ENCODE measurements at places on chromosomes 3 and 15.

- DNase-seq = no peak
Measured at GRCh38 chr15:94576889-94577533, 345.6 kb downstream of the MCTP2 start.

DNA sequence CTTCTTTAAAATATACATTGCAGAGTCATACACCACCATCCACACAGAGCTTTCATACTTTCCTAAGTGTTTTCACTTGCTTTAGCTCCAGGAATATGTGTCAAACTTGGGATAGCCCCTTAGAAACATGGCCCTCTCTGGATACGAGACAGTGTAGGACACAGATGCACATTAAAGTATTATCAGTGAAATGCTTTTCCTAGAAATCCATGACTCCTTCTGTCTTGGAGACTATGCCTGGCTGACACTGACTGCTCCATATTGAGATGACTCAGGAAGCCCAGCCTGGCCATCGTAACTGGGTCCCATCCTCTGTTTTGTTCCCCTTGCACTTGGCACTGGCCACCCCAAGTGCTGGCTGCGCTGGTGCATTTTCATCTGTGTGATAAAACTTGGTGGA is 204.8 kb downstream of the PDZRN3 start:
- no peak for DNase-seq

- no peak for DNase-seq
Measured at GRCh38 chr3:150515210-150515609, 31.1 kb downstream of the SERP1 start.

- DNase-seq = no peak
Measured at GRCh38 chr3:163821841-163822240, 1256.5 kb downstream of the SI start.

DNA sequence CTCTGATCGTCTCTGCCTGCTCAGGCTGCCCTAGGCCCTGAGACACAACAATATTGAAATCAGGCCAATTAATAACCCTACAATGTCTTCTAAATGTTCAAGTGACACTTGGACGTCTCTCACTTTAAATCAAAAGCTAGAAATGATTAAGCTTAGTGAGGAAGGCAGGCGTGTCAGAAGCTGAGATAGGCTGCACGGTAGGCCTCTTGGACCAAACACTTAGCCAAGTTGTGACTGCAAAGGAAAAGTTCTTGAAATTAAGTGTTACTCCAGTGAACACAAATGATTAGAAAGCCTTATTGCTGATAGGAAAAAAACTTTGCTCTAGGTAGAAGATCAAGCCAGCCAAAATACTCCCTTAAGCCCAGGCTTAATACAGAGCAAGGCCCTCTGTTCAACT is 2.2 kb downstream of the HPS3 start:
- DNase-seq = no peak

GRCh38 chr3:129421988-129422745 is 6.3 kb downstream of the EFCAB12 start:
- DNase-seq = no peak

DNA sequence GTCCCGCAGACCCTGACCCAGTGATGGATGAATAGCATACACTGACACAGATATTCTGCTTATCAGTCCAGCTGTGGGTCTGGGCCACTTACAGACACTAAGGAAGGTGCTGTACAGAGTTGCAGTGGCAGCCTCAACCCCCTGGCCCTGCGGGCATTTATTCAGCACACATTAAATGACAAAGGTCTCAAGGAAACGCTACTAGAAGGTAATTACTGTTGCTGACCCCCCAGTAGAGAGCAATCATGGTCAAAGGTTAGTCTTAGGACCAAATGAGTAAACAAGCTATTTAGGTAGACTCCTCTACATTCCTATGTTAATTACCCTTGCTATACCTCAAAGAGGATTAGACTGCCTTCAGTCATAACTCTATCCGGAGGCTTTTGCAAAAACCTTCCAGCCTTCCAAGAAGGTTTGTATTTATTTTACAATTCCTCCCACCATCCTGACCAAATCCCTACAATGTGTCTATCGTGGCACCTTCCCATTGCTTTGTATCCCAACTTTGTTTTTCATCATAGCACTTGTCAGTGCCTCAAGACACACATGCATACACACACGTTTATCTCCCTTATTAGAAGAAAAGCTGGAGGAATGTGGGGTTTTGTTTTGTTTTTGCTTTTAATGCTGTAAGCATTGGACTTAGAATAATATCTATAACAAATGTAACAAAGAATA is 227.9 kb downstream of the PYDC2 start:
- no peak for DNase-seq

DNA sequence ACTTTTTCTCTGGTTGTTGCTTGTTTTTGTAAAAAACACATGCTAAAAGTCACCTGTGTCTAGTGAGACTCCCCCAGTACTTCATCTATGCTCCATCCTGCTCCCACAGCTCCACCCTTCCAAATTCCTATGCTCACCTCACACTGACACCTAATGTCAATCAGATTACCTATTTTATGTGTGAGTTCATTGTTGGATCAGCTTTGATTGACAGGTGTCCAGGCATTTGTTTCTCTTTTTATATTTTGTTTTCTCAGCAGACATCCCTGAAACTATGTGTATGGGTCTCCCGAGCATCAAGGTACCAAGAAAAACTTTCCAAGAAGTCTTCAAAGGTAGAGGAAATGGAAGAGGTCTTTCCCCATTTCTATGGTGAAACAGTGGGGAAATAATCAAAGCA is 13.4 kb downstream of the RFTN1 start:
- no peak for DNase-seq

DNA sequence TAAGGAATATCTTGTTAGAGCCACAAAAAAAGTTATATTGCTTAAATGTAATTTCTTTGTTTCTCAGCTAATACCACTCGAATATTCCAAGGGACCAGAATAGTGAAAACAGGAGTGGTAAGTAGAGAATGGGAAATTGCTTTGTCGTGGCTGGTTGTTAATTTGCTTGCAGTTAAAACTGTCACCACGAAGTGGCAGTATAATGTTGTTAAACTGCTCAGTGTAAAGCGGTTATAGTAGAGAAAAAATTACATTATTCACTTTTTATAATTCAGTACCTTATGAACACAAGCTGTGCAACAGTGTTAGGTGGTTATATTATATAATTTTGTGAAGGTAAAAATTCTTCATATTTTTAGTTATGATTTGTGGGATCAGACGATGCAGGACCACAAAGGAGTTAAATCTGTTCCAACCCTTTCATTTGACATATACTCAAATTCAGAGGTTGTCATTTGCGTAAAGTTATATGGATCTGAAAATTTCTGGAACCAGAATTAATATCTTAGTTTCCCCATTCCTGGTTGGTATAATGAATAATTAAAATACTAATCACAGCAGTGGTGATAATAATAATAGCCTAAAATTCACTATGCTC is 171.8 kb downstream of the FEZF2 start:
- DNase-seq = no peak

DNA sequence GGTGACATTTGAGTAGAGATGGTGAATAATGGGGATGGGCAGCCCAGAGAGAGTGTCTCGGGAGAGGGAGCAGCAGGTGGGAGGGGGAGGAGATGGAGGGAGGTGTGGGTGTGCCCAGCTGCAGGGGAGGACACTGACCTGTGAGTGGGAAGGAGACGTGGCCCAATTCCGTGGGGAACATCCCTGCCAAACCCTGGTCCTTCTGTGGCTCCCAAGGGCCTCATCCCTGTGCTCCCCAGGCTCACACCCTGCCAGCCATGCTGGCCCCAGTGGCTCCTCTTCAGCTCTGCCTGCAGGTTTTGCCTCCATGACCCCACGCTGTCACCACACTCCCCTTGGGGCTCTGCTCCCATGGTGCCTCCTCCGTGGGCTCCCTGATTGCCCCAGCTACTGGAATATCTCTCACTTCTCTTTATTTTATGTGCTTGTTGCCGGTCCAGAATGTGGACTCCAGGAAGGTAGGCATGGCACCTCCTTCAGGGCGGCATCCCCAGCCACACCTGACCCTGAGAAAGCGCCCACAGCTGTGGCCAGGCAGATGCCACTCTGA is 7.0 kb downstream of the CFAP100 start:
- DNase-seq = no peak

DNA sequence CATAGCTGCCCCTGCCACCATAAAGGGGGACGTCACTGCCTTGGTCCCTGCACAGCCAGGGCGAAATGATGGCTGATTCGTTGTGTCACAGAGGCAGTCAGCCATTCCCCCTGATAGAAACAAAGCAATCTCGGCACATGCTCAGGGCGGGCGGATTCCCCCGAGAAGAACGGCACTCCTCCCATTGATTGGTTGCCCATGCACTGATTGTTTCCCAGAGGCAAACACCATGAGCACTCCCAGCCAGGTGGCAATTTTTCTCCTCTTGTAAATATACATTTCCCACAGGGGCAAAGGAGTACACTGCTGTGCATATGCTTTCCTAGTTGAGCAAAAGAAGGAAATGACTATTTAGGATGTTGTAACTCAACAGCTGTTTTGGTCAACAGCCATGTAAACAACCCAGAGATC is 56.5 kb downstream of the KY start:
- no peak for DNase-seq

GRCh38 chr3:111737047-111737705 is 121.9 kb upstream of the PHLDB2 start:
- DNase-seq = no peak

DNA sequence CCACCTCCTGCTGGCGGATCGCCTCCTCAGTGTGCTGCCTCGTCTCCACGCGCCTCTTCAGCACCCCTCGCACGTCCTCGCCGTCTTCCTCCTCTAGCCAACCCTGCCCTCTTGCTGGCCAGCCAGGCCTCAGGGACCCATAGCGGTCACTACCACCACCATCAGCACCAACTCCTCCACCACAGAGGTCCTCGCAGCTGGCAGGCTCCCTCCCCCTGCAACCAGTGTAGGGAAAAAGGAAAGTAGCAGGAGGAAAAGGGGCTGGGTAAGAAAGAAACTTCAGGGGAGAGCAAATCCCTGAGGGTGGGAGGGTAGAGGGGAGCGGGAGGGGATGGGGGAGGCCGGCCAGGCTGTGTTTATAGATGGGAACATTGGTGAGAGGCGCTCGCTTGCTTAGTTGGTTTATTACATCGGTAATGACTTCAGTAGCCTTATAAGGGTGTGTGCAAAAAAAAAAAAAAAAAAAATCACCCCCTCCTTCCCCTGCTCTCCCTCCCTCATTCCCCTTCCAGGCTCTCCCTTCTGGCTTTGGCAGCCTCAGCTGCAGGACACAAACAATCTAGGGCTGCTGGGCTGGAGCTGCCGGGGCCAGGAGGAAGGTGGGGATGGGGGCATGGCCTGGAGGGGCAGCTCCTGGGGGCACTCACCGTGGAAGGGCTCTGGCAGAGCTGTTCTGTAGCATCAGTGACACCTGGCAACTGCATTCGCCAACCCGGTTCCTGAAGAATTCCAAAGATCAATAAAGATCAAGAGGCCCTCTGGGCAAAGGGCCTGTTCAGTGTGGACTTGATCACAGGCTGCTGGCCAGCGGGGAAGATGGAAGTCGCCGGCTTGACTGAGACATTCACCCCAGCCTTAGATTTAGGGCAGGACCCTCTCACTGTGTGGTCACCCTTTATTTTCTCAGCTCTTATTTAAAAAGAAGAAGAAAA is 116.2 kb upstream of the HACD2 start:
- no peak for DNase-seq

- DNase-seq = no peak
Measured at GRCh38 chr3:66592016-66592761, 91.4 kb upstream of the LRIG1 start.

DNA sequence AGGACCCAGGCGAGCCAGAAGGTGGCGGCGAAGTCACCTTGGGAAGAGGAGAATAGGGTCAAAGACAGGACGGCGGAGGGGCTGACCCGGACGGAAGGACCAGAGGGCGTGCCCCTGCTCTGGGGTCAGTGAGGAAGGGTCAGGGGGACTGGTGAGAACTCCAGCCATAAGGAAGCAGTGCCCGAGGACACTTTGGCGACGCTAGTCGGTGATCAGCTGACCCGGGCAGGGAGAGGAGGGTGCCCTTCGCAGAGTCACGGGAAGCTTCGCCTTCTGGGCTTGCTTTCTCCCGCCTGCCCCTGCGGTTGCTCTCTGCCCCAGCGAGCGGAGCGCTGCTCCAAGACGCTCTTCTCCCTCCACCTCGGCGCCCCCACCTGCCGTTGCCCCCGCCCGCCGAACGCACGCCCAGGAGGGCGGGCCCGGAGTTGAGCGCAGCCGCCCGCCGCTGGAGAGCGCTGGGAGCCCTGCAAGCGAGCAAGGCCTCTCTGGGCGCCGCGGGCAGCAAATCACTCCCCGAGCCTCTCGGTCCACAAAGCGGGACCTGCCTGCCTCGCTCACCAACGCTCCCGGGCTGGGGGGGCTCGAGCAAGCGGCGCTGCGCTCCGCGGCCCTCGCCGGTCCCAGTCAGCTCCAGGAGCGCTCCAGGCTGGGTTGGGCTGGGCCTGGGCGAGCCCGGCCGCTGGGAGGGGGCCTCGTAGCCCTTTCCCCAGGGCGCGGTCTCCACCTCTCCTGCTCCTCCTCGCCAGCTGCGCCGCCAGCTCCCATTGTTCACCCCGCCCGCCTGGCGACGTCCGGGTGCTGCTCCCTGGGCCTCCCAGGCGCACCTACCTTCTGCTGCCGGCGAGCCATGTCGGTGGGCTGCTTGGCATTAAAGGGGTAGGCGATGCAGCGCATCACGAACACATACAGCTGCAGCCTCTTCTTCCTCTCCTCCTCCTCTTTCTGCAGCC is 1.2 kb downstream of the CADPS start:
- no peak for DNase-seq

DNA sequence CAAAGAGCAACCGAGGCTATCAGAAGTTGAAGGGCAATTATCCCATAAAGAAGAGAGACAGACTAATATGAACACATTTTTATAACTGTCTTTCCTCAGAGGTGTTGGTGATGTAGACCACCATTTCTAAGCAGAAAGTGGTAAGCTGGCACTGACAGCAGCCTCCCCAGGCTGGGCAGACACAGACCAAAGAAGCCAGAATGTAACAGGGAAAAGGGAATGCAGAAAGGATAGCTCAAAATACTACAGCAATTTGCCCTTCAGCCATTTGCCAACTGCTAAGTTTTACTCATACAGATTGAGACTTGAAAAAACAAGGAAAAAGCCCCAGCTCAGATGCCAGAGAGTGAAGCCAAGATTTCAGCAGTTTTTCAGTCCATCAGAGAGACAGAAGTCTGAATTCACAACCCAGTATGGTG is 73.5 kb upstream of the ABI3BP start:
- DNase-seq = no peak

GRCh38 chr3:40713795-40714194 is 189.0 kb downstream of the ZNF621 start:
- no peak for DNase-seq

- DNase-seq = no peak
Measured at GRCh38 chr3:5846261-5846660, 658.8 kb downstream of the EDEM1 start.

GRCh38 chr3:148992027-148992634 is 791 bp downstream of the GYG1 start:
- DNase-seq = no peak

DNA sequence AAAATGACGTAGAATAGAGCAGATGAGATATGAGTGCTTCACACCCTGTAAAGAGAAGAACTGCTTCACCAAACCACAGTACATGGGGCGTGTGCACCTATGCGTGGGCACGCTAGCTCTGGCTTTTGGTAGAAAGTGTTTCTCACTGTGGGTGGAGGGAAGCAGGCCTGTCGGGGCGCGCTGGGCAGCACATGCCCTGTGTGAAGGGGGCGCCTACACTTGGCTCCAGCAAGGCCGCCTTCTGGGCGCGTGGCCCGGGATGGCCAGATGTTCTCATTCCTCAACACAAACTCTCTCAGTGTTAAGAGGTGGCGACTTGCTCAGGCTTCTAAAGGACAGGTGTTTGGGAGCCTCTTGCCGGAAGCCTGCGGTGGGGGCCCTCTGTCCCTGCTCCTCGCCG is 90.0 kb downstream of the FBLN2 start:
- DNase-seq = no peak
